T-helper 2 cell treated with Interferon-gamma antibody and Interleukin-4, amounts not matched to agents 100 ng/mL and 5 ng/mL, for 36 hours (primary cell): ENCODE measurements at places on chromosomes 2 and 18. TPM values are rescaled to one million over a fixed set of nuclear protein-coding genes. Genes with fewer than 3 reads are reported as not detected.

The PARD6G gene
- 0.05 and 0.07 TPM in 2 replicates for total RNA-seq

The SOWAHC gene
- total RNA-seq: 0.32 TPM in 2 replicates

The SLC4A5 gene
- total RNA-seq: 0.86 and 3.1 TPM in 2 replicates

The LBX2 gene
- total RNA-seq: 0.39 and 0.50 TPM in 2 replicates

The STON1 gene
- 1.7 and 1.9 TPM in 2 replicates for total RNA-seq

The NAT8 gene
- total RNA-seq: not detected in 2 replicates

The SCN7A gene
- not detected in 2 replicates for total RNA-seq

The CLEC4F gene
- total RNA-seq: not detected in 2 replicates

The MAP2 gene
- 0.05 TPM in 1 of 2 replicates, not detected in the other for total RNA-seq

The LYPD1 gene
- not detected in 2 replicates for total RNA-seq

The CD207 gene
- total RNA-seq: not detected in 2 replicates

The GPR39 gene
- not detected in 2 replicates for total RNA-seq

The ABCB11 gene
- 0.02 TPM in 1 of 2 replicates, not detected in the other for total RNA-seq

The BMP10 gene
- 0.09 TPM in 1 of 2 replicates, not detected in the other for total RNA-seq

The LYG1 gene
- total RNA-seq: 2.1 and 2.4 TPM in 2 replicates

The CSRNP3 gene
- not detected in 2 replicates for total RNA-seq

The CNTNAP5 gene
- total RNA-seq: not detected in 2 replicates

The SERPINB12 gene
- not detected in 2 replicates for total RNA-seq

The PIEZO2 gene
- total RNA-seq: not detected in 2 replicates

The REG3A gene
- total RNA-seq: not detected in 2 replicates

The LYPD6 gene
- not detected in 2 replicates for total RNA-seq

The DLX1 gene
- total RNA-seq: not detected in 2 replicates

The TTR gene
- total RNA-seq: not detected in 2 replicates

The KCNG3 gene
- total RNA-seq: 0.05 TPM in 1 of 2 replicates, not detected in the other

The NPAS2 gene
- total RNA-seq: 4.8 and 5.2 TPM in 2 replicates

The RAB6C gene
- not detected in 2 replicates for total RNA-seq

The SERPINB13 gene
- total RNA-seq: not detected in 2 replicates

The INPP5D gene
- total RNA-seq: 122 and 129 TPM in 2 replicates

The IRS1 gene
- total RNA-seq: 1.8 and 1.9 TPM in 2 replicates

The DOCK10 gene
- total RNA-seq: 199 and 205 TPM in 2 replicates

The MROH2A gene
- total RNA-seq: not detected in 2 replicates

The SCN3A gene
- total RNA-seq: 0.05 TPM in 1 of 2 replicates, not detected in the other

The OTOS gene
- not detected in 2 replicates for total RNA-seq

The SLC8A1 gene
- total RNA-seq: 1.8 and 1.9 TPM in 2 replicates

The GKN1 gene
- not detected in 2 replicates for total RNA-seq

The SPATS2L gene
- total RNA-seq: 52.4 and 54.0 TPM in 2 replicates

The NFU1 gene
- total RNA-seq: 30.0 and 33.9 TPM in 2 replicates

The CDH2 gene
- total RNA-seq: 0.05 and 0.48 TPM in 2 replicates

The LCLAT1 gene
- total RNA-seq: 22.7 and 23.2 TPM in 2 replicates

The EDAR gene
- not detected in 2 replicates for total RNA-seq

The XIRP2 gene
- not detected in 2 replicates for total RNA-seq

The C2orf81 gene
- 1.0 and 1.5 TPM in 2 replicates for total RNA-seq

The SH3RF3 gene
- 0.23 TPM in 2 replicates for total RNA-seq

The ABCG5 gene
- total RNA-seq: not detected in 2 replicates

The GAREM1 gene
- not detected in 2 replicates for total RNA-seq

The DRC1 gene
- total RNA-seq: not detected in 2 replicates
